ENCODE measurements at places on chromosomes 3 and 15.

DNA sequence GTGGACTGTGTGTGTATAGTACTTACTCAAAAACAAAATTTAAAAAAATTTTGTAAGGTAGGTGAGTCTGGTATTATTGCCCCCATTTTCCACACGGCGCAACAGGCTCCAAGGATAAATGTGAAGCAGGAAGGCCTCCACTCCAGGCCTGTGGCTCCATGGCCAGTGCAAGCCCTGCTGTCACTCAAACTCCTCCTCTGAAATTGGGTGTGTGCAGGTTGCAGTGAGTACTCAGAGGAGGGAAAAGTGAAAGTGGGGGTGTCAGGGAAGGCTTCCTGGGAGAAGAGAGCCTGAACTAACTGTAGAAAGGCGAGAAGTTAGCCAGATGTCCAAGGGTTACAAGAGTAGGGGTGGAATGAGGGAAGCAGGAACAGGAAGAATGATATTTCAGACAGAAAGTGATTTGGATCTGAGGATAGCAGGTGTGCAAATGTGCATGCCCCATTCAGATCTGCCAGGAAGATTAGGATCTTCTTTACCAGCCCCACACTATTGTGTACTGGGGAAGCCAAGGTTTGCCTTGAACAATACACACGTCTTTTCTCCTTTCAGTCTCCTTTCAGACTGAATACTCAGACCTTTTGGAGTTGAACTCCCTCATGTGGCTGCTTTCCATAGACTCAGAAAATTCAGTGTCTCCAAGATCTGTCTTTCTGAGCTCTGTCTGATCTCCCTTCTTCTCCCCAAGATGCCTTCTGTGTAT, 48.7 kb upstream of the RYK start:
- DNase-seq: no peak

DNA sequence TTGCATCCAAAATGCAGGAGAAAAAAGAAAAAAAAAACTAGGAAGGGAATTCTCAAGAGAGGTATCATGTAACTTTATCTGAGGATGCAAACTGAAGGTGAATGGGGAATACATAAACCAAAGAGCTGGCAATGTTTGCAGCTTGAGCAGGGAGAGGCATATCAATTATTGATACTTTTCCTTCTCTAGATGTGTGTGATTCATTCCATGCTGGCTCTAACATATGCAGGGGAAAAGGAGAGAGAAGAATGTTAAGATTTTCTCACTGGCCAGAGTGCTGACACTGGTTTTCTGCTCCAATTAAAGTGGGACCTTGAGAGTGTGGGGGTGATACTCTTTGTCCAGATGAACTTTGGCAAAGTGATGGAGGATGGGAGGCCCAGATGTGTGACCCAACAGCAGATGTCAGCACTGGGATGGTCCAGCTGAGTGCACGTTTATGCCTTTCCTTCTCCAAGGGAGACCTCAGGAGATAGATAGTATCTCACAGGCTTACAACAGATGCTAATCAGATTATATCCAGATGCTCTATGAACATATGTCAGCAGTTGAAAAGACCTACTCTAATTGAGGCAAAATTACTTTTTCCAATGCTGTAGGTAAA, 50.0 kb upstream of the PSMD6 start:
- no peak for DNase-seq

GRCh38 chr15:51600114-51600513, 22.5 kb downstream of the DMXL2 start:
- DNase-seq: no peak

DNA sequence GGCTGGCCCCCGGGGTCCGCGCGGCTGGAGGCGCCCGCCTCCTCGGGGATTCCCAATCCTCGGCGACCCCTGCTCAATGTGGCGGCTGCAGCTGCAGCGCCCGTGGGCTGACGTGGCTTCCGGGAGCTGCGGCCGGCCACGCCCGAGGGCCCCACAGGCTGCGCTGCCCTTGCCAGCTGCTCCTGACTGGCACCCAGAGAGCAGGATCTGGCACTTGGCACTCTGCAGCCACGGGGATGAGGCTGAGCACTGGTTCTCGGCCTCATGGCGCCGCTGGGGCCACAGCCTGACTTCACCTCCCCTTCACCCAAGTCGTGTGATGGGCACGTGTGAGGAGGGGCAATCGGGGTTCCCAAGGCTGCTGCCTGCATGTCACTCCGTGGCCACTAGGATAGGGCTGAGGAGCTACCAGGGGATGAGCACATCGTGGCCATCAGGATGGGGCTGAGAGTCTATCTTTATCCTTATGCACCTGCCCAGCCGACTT, 267.8 kb upstream of the FRG2C start:
- no peak for DNase-seq

- no peak for DNase-seq
These were observed 100.8 kb upstream of the MME start for GRCh38 chr3:154979331-154979730.

DNA sequence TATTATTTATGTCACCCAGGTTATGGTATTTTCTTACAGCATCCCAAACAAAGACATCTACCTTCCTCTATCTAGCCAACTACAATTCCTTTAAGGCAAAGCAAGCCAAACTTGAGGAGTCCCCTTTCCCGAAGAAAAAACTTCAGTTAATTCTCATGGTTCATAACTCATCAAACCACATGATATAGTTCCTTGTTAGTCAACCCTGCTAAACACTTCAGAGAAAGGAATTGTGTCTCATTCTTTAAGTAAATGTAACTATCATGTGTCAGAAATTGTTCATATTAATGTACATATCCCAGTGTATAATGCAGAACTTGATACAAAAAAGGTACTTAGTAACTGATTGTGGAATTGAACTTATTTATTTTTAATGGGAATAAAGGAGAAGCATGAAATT, 44.4 kb downstream of the ST3GAL6 start:
- no peak for DNase-seq

- DNase-seq: no peak
These were observed 35.5 kb downstream of the DCP1A start for GRCh38 chr3:53311882-53312281.

DNA sequence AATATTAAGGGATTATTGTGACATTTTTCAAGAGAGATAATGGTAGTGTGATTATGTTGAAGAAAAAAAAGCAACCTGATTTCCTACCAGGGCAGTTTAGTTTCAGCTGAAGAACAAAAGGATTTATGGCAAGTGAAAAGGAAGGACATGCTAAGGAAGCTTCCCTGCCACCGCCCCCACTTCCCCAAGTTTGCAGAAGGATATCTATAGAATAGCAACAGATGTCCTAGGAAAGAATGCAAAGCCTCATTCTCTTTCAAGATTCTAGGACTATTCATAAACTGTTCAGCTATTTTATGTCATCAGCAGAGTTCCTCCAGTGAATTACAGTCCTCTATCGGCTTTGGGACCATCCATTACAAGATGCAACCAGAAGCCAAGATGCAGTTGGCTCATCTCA, 160.8 kb downstream of the SATB1 start:
- DNase-seq: no peak

DNA sequence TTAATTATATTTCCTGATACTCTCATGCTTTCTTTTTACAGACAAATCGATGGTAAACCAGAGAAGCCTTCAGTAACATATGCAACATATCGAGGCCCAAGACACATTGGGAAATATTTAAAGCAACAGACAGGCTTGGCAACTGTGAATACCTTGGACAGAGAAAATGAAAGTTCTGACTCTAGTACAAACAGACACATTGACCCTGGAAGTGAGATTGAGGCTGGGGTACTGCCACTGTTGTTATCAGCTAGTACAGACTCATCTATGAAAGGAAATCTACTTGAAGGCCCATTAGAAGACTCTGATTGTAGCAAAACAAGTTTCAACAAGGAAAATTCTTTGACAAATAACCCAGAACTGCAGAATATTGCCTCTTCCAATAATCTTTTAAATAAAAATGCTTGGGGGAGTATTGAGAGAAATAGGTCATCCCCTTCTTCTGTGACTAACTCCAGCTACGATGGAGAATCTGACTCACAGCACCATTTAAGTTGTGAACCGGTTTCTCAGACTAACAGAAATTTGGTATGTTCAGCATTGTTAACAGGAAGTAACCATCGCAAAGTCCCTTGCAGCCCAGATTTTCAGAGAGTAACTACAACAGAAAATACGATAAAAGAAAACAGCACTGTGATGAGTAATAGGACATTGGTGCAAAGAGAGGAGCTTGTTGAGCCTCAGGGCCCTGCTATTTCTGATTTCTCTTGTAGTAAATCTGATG, 50.2 kb downstream of the CRYBG3 start:
- DNase-seq: peak; percentile 7

GRCh38 chr3:170584585-170585007, 1.3 kb downstream of the SLC7A14 start:
- DNase-seq: peak; percentile 11

GRCh38 chr3:72338942-72339669, 509.1 kb downstream of the SHQ1 start:
- DNase-seq: peak; percentile 49

GRCh38 chr3:140754936-140755335, 77.1 kb downstream of the TRIM42 start:
- no peak for DNase-seq

DNA sequence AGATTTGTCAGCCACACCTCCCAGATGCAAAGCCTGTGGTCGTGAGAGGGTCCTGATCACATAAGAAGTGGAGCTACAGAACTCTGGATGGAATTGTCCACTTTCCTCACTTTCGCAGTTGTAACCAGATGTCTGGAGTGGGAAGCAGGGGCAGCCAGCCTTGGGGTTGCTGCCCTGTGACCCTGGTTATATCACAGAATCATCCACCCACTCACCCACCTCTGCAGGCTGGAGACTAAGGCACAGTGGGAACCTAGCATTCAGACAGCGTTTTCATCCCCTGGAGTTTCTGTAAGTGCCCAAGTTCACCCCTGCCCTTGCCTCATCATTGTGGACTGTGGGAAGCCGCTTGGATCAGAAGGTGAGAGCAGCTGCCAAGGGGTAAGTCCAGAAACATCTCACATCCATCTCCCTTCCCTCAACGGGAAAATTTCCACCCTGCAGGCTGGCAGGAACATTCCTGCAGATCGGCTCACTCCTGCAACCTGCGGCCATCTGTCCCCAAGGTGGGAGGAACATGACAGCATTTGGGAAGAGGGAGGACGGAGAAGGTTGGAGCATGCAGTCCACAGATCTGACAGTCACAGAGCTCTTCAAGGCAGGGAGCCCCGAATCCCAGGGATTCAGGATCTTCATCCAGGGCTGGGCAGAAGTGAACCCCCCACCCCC, 2.9 kb upstream of the IQSEC1 start:
- no peak for DNase-seq

DNA sequence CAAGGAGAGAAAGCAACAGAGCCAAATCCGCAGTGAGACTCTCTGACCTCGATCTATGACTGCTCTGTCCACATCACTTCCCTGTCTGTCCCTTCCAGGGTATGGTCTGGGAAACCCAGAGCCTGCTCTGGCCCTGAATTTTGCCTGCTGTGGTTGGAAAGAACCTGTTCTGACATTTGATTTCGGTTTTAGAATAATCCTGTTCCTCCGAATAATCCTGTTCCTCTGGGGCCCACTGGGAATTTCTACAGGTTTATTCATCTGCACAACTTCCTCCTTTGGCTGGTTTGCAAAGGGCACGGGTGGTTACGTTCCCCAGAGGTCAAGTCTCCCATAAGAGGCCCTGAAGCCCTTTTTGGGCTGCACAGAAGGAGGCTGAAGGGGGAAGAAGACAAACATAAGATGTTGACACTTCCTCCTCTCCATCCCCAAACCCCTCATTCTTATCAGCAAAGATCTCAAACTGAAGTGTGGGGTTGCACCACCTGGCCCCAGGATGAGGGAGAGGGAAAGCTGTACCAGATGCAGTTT, 10.6 kb downstream of the LAMP3 start:
- no peak for DNase-seq

DNA sequence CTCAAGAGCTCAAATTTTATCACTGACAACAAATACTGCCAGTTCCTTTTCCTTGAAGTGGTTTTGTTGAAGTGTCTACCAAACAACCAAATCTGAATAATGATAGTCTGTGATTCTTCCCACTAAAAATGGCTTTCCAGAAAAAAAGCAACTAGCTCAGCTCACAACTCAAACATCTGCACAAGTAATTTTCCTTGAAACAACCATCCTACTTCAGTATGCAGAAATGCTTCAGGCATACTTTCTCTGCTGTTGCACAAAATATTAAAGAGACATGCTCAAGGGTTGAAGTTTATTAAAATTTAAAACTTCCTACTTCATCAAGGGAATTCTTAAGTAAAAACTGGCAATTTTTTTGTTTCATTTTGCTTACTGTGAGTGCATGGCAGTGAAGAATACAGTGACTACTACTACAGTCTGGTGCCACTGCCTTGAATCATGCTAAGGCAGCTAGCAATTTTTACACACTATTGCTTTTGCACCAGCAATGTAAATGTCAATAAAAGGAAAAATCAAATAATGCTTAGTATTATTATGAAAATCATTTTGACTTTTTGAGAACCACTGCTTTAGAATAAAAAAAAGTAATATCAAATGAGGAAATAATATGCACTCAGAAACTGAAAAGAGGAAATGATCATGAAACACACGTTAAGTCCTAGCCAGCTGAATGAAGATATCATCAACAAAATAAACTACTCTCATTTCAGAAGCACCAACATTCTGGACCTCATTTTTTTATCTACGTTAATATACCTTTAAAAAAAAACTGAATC, 33.6 kb downstream of the VPS13C start:
- DNase-seq: no peak

DNA sequence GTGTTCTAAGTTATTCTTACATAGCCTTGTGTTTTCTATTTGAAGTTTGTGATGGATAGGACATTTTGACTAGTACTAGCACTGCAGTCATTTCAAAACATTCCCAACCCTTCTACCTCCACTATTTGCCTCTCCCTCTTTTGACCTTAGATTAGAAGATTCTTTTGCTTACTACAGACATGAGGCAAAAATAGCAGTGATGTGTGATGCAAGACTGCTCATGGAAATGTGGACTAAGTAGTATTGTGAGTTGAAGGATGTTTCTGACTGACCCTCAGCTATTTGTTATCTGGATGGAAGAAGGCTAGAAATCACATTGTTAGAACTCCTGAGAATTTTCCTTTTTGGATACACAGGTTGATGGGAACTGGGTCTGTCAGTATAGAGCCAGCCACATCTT, 45.9 kb downstream of the ATP2C1 start:
- no peak for DNase-seq

GRCh38 chr3:17047894-17048293, 163.1 kb downstream of the PLCL2 start:
- DNase-seq: no peak
